Fibroblast of villous mesenchyme (primary cell): ENCODE measurements at places on chromosomes 12 and 14. TPM values are rescaled to one million over a fixed set of nuclear protein-coding genes. Genes with fewer than 3 reads are reported as not detected.

MMP17 gene
- total RNA-seq = 8.6 and 13.9 TPM in 2 replicates

TMEM229B gene
- total RNA-seq = 0.43 and 0.64 TPM in 2 replicates

GZMB gene
- not detected in 2 replicates for total RNA-seq

GRCh38 chr14:24814944-24815343 is 181.0 kb upstream of the GZMB start:
- no peak for DNase-seq

GRCh38 chr12:53985994-53986685 is 1.2 kb downstream of the HOXC10 start:
- no peak for DNase-seq

- DNase-seq = no peak
Measured at GRCh38 chr14:76090616-76091391, 60.9 kb upstream of the GPATCH2L start.

GRCh38 chr12:42021469-42021868 is 123.2 kb downstream of the GXYLT1 start:
- no peak for DNase-seq
